Aorta (tissue), 5 donors: ENCODE measurements at places on chromosomes 2 and 18. TPM values are rescaled to one million over a fixed set of nuclear protein-coding genes. Genes with fewer than 3 reads are reported as not detected.

The EFHD1 gene
- total RNA-seq, result 85.8 TPM

GRCh38 chr2:1748741-1749488 lies 4.6 kb upstream of the PXDN start:
- no peak for DNase-seq
- no peak overlapping the region for H3K4me3 ChIP-seq
- no peaks in the 10 kb centered on the region for H3K36me3 ChIP-seq
- H3K27ac ChIP-seq, result no peak overlapping the region
- H3K27me3 ChIP-seq, result no peaks in the 10 kb centered on the region

DNA sequence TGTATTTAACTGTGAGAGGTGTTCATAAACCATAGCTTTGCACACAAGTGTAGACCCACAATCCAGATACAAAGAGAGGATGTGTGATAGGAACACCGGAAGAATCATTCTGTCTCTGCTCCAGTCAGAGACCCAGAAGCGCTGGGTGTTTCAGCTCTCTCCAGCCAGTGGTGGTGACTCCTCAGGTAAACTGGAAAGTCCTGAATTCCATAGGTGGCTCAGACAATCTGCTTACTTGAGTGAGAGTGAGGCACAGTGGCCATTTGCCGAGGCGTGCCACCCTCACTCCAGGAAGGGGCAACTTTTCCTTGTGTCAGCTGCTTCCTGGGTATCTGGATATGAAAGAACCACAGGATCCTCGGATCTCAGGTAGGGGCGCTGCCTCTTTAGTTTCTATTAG lies 171.5 kb downstream of the KCNS3 start:
- DNase-seq, result no peak
- no peaks in the 10 kb centered on the region for H3K27me3 ChIP-seq
- no peaks in the 10 kb centered on the region for H3K36me3 ChIP-seq

- H3K36me3 ChIP-seq, result no peaks in the 10 kb centered on the region
- DNase-seq, result no peak
- H3K27ac ChIP-seq, result no peak overlapping the region
- H3K4me1 ChIP-seq, result no peaks in the 10 kb centered on the region
- H3K4me3 ChIP-seq, result no peak overlapping the region
These were observed 94.7 kb downstream of the FAM168B start for GRCh38 chr2:130998561-130998960.

GRCh38 chr2:73232403-73233153 lies 461 bp downstream of the PRADC1 start:
- peak overlapping the region; percentile 22 for H3K4me3 ChIP-seq
- no peaks in the 10 kb centered on the region for H3K27me3 ChIP-seq
- DNase-seq, result no peak
- H3K4me1 ChIP-seq, result no peaks in the 10 kb centered on the region
- no peaks in the 10 kb centered on the region for H3K36me3 ChIP-seq

The UPP2 gene
- total RNA-seq, result not detected

The VWA3B gene
- total RNA-seq, result 0.36 TPM

The TRIM54 gene
- total RNA-seq, result 0.39 TPM

GRCh38 chr2:159445307-159445706 lies 158.8 kb upstream of the WDSUB1 start:
- H3K27ac ChIP-seq, result no peak overlapping the region
- peaks cover 5% of the 10 kb centered on the region for H3K36me3 ChIP-seq
- no peaks in the 10 kb centered on the region for H3K27me3 ChIP-seq
- H3K4me3 ChIP-seq, result no peak overlapping the region
- no peak for DNase-seq

The USP40 gene
- 28.4 TPM for total RNA-seq

The DOK6 gene
- 6.3 TPM for total RNA-seq

- no peak overlapping the region for H3K27ac ChIP-seq
- H3K36me3 ChIP-seq, result no peaks in the 10 kb centered on the region
- H3K4me3 ChIP-seq, result no peak overlapping the region
- no peaks in the 10 kb centered on the region for H3K4me1 ChIP-seq
- H3K27me3 ChIP-seq, result no peaks in the 10 kb centered on the region
These were observed 261.0 kb upstream of the CXCR4 start for GRCh38 chr2:136378712-136379595.

GRCh38 chr2:237074211-237074993 lies 11.3 kb upstream of the COPS8 start:
- no peaks in the 10 kb centered on the region for H3K4me1 ChIP-seq
- DNase-seq, result no peak
- H3K4me3 ChIP-seq, result no peak overlapping the region

The GTF2A1L gene
- not detected for total RNA-seq

- H3K27me3 ChIP-seq, result no peaks in the 10 kb centered on the region
- no peaks in the 10 kb centered on the region for H3K4me1 ChIP-seq
- no peaks in the 10 kb centered on the region for H3K36me3 ChIP-seq
- no peak overlapping the region for H3K27ac ChIP-seq
- H3K4me3 ChIP-seq, result no peak overlapping the region
These were observed 132.1 kb upstream of the MAP3K20 start for GRCh38 chr2:172943539-172943938.

DNA sequence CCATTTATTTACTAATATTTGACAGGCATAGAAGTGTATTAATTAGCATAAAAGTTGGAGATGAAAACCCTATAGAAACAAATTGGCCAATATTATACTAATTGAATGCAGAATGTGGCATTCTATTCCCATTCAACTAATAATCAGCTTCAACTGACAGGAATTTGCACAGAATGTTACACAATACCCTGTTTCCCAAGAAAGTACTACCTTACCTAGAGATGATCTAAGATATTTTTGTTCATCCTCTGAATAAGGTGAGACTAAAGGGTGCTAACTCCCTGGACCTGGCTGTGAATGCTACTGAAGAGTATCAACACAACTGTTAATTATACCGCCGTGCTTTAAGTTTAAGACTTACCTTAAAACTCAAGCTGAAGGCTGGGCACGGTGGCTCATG lies 28.9 kb downstream of the CEP68 start:
- no peaks in the 10 kb centered on the region for H3K27me3 ChIP-seq
- H3K4me1 ChIP-seq, result peaks cover 4% of the 10 kb centered on the region
- H3K36me3 ChIP-seq, result peaks cover 8% of the 10 kb centered on the region
- H3K27ac ChIP-seq, result no peak overlapping the region
- no peak for DNase-seq

DNA sequence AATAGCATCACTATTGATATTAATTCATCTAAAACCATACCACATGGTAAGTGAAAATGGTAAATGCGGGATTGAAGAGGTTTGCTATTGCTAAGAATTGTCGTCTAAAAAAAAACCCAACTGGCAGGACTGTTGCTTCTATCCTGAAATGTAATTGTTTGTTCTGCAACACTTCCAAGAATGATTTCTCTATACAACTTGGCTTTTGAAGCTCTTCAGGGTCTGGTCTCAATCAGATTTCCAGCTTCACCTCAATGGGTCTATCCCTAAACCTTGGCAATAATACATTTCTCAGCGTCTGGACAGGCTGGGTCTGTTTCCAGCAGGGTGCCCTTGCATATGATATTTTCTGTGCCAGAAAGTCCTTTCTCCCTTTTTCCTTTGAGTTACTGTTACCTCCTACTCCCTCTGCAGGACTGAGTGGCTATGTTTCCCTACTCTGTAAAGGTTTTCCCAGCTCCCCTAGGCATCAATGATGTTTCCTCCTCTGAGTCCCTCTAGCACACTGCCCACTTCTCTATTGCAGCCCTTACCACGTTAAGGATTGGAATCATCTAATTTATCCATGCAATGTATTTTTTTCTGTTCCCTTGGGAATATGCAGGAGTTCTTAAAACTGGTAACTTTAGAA lies 118.2 kb upstream of the REV1 start:
- no peaks in the 10 kb centered on the region for H3K36me3 ChIP-seq
- no peak overlapping the region for H3K27ac ChIP-seq
- no peak for DNase-seq
- no peak overlapping the region for H3K4me3 ChIP-seq
- no peaks in the 10 kb centered on the region for H3K27me3 ChIP-seq

The ATP9B gene
- total RNA-seq, result 55.3 TPM

The PPP1R1C gene
- 0.81 TPM for total RNA-seq

The KCNJ13 gene
- not detected for total RNA-seq

DNA sequence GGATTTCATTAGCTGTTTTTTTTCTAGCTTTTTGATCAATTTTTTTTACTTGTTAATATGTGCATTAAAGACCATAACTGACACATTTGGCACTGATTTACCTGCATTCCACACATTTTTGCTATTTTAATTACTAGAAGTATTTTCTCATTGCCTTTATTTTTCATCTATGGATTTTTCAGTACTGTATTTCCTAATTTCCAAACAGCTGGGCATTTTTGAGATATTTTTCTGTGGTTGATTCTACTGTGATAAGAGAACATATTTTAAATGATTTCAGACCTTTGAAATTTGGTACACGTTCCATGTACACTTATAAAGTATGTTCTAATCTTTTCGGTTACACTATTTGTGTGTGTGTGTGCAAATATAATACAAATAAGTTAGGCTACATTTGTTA lies 135.3 kb downstream of the PARD3B start:
- H3K4me3 ChIP-seq, result no peak overlapping the region
- no peak overlapping the region for H3K27ac ChIP-seq
- peaks cover 2% of the 10 kb centered on the region for H3K4me1 ChIP-seq
- H3K27me3 ChIP-seq, result no peaks in the 10 kb centered on the region
- DNase-seq, result no peak
- H3K36me3 ChIP-seq, result no peaks in the 10 kb centered on the region

DNA sequence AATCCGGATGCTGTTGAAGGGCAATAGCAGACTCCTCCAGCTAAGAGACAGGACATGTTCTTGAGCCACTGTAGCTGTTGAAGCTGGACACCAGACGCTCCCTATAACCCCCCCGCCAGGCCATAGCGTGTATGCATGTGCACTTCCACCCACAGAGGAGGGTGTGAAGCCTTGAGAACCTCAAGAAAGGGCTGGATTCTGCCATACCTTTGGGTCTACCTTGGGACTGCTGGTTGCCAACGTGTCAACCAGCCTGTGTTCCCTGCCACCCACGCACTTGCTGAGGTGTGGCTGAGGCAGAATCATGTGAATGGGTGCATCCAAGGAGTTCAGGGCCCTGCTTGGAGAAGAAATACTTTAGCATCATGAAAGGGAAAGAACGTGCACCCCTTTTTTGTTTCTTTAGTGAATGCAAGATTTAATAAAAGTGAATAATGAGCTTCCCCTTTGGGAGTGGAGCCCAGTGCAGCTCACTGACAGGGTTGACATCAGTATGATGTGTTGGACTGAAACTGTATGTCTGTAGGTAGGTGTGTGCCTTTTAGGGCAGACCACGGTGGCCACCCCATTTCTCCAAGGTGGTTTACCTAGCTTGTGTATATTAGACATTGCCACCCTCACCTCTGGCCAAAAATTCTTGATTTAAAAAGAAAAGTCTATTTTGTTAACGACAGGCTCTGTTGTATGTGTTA lies 198.3 kb downstream of the MGAT5 start:
- H3K4me1 ChIP-seq, result no peaks in the 10 kb centered on the region
- no peak for DNase-seq
- no peaks in the 10 kb centered on the region for H3K27me3 ChIP-seq
- no peaks in the 10 kb centered on the region for H3K36me3 ChIP-seq

The ONECUT2 gene
- total RNA-seq, result 0.32 TPM

The TLX2 gene
- total RNA-seq, result not detected

The RGPD3 gene
- total RNA-seq, result 0.18 TPM

DNA sequence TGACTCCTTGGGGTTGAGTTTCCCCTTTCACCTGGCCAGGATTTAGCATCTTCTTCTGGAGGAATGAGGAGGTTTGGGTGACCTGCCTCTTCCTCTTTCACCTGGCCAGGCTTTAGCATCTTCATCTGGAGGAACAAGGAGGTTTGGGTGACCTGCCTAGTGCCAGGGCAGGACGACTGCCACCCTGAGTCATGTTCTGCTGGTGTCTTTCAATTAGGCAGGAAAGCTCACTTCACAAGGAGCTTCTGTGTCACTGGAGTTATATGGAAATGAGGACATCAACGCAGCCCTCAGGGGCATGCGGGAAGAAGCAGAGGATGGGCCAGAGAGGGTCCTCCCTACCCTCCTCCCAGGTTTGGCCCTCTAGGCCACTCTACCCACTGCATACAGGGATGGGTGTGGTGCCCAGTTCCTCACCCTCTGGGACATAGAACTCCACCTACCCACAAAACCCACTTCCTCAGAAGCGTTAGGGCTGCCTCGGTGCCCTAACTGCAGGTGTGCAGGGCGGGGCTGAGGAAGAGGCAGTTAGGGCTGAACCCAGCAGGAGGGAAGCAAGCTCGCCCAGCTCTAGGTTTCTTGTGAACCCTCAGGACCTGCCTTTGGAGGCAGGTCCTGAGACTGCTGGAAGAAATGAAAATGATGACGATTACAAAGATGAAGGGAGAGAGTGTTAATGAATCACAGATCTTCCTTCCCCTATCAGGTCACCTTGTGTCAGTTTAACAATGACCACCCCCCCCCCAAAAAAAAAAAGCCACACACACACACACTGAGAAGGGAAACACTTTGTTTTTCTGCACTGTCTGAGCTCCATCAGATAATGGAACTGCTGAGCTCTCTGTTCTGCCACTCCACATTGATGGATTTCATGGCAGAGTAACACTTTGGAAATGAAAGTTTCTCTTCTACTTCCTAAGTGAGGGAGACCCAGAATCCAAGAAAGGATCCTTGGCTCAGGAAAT lies 71.0 kb downstream of the ARL4C start:
- no peaks in the 10 kb centered on the region for H3K36me3 ChIP-seq
- H3K4me3 ChIP-seq, result no peak overlapping the region
- H3K4me1 ChIP-seq, result no peaks in the 10 kb centered on the region
- H3K27ac ChIP-seq, result no peak overlapping the region
- H3K27me3 ChIP-seq, result no peaks in the 10 kb centered on the region
- DNase-seq, result no peak

DNA sequence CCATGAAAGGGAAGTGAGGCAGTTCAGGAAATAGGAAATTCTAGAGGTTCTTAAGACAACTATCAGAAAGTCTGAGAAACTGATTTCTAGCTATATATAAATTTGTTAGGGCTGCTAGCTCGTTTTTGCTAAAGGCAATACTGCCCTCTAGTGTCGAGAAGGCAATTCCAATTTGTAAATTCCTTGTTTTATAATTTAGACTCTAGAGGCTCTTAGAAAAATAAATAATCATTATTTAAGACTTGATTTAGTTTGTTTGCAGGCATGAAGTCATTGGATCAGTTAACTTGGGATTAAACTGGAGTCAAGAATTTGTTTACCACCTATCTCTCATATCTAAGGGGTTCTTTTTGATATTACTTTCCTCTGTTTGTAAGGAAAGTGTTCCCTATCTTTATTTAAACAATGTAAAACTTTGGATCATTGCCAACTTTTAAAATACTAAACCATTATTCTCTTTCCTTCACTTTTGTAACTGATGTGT lies 66.2 kb downstream of the ACVR2A start:
- H3K4me3 ChIP-seq, result no peak overlapping the region
- DNase-seq, result no peak
- no peak overlapping the region for H3K27ac ChIP-seq
- no peaks in the 10 kb centered on the region for H3K36me3 ChIP-seq
- no peaks in the 10 kb centered on the region for H3K4me1 ChIP-seq

- no peak overlapping the region for H3K4me3 ChIP-seq
- DNase-seq, result no peak
- no peaks in the 10 kb centered on the region for H3K27me3 ChIP-seq
- no peaks in the 10 kb centered on the region for H3K36me3 ChIP-seq
These were observed 136.9 kb downstream of the MYO3B start for GRCh38 chr2:170314744-170315447.
